Muscle of leg (tissue), 16 donors: ENCODE measurements at places on chromosomes 3 and 15.

GRCh38 chr3:79534727-79535126 is 233.1 kb downstream of the ROBO1 start:
- H3K27ac ChIP-seq: no peak overlapping the region
- DNase-seq: no peak
- no peak overlapping the region for H3K4me3 ChIP-seq
- H3K36me3 ChIP-seq: no peaks in the 10 kb centered on the region

- peaks cover 26% of the 10 kb centered on the region for H3K36me3 ChIP-seq
- no peak overlapping the region for H3K4me3 ChIP-seq
- H3K27ac ChIP-seq: no peak overlapping the region
These were observed 12.9 kb downstream of the PCYT1A start for GRCh38 chr3:196274585-196274984.

- no peaks in the 10 kb centered on the region for H3K4me1 ChIP-seq
- H3K27ac ChIP-seq: no peak overlapping the region
- H3K27me3 ChIP-seq: no peaks in the 10 kb centered on the region
These were observed 16.2 kb upstream of the CCR9 start for GRCh38 chr3:45870099-45870498.

DNA sequence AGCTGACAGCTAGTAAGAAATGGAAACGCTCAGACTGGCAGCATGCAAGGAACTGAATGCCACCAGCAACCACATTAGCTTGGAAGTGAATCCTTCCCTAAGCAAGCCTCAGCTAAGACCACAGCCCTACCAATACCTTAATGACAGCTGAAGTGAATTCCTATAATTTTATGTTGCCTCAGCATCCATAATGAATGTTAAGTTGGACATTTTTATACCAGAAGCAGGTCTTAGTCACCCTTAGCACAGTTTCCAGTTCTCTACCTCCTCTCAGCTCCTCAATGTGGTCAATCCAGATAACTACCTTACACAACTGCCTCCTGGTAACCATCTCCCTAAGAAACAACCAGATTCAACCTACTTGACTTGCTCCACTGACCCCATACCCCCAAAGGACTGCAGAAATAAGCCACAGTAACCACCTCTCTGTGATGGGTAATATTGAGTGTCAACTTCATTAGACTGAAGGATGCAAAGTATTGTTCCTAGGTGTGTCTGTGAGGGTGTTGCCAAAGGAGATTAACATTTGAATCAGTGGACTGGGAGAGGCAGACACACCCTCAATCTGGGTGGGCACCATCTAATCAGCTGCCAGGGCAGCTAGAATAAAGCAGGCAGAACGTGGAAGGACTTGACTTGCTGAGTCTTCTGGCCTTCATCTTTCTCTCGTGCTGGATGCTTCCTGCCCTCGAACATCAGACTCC is 33.5 kb downstream of the NEDD4 start:
- DNase-seq: no peak
- no peaks in the 10 kb centered on the region for H3K27me3 ChIP-seq
- H3K27ac ChIP-seq: no peak overlapping the region
- no peak overlapping the region for H3K4me3 ChIP-seq
- no peaks in the 10 kb centered on the region for H3K4me1 ChIP-seq

GRCh38 chr3:66638717-66639116 is 137.9 kb upstream of the LRIG1 start:
- no peaks in the 10 kb centered on the region for H3K36me3 ChIP-seq
- H3K4me3 ChIP-seq: no peak overlapping the region

DNA sequence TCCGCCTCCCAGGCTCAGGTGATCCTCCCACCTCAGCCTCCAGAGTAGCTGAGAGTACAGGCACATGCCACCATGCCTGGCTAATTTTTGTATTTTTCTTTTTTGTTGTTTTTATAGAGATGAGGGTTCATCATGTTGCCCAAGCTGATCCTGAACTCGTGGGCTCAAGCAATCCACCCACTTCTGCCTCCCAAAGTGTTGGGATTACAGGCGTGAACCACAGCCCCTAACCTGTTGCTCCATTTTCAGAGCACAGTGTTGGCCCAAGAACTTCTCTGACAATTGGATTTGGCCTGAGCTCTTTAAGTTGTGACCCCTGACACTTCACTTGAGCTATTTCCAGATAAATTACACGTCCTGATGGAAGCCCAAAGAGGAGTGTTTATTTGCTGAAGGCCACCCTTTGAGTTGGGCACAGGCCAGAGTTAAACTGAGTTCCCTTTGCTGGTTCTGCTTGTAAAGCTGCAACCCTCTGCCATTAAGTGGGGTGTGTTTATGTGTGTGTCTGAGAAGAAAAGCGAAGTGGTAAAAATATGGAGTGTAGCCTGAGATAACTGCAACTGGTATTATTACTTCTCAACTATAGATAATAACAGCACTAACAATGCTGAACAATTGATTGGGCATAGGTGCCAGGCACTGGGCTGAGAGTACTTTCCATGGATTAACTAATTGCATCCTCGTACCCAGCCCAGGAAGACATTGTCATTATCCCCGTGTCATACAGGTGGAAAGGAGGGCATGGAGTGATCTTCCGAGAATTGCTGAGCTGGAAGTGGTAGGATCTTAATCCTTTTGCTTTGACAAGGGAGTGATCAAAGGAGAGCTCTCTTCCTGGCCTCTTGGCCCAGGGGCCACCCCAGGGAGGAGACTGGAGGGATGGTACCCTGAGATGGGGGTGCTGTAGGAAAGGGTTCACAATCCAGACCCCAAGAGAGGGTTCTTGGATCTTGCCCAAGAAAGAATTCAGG is 91.5 kb upstream of the PROK2 start:
- no peaks in the 10 kb centered on the region for H3K4me1 ChIP-seq
- DNase-seq: no peak
- peaks cover 3% of the 10 kb centered on the region for H3K27me3 ChIP-seq
- H3K36me3 ChIP-seq: no peaks in the 10 kb centered on the region

DNA sequence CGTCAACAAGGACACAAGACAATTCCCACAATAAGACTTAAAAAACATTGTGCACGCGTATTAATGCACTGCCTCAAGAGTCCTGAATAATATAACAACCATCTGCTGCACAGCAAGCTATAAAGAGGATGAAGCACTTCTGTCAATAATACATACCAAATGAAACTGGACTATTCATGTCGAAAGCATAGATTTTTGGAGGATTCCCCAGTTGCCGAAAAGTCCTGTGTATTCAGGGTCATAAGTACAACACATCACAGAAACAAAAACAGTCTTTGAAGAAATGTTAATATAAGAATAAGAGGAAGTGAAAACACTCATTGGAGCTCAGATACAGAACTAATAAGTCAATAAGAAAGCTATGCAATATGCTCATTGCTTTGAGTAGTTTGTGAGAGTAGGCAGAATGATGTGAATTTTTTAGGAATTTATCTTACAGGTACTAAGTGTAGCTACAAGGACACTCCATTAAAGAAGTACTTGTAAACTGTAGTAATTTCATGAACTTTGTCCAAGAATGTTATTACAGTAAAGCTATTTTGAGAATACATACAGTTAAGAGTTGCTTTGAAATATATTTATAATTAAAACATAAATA is 31.6 kb downstream of the CBLB start:
- no peaks in the 10 kb centered on the region for H3K4me1 ChIP-seq
- H3K36me3 ChIP-seq: peaks cover 3% of the 10 kb centered on the region
- H3K27me3 ChIP-seq: no peaks in the 10 kb centered on the region
- H3K4me3 ChIP-seq: no peak overlapping the region
- H3K27ac ChIP-seq: no peak overlapping the region

DNA sequence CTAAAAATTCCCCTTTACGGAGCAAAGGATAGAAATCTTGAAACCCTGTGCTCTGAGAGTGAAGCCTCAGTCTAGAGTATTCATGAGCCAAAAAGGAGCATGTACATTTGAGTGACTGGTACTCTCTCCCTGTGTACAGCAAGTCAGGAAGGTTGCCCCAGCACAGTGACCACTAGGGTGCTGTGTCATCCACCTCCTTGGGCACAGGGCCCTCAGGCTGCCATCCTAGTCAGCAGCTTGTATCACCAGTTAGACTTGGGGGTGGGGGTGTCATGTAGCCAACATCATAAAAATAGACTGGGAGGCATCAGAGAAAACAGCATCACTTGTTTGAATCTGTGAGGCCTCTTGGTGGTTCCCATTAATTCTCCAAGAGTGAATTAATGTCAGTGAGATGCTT is 12.0 kb downstream of the NME9 start:
- H3K4me1 ChIP-seq: no peaks in the 10 kb centered on the region
- H3K36me3 ChIP-seq: no peaks in the 10 kb centered on the region
- no peak for DNase-seq
- H3K27me3 ChIP-seq: no peaks in the 10 kb centered on the region
- no peak overlapping the region for H3K4me3 ChIP-seq

- H3K4me3 ChIP-seq: no peak overlapping the region
- H3K4me1 ChIP-seq: peaks cover 75% of the 10 kb centered on the region
- no peak for DNase-seq
These were observed 5.0 kb downstream of the ISLR start for GRCh38 chr15:74178326-74179100.

- H3K27me3 ChIP-seq: no peaks in the 10 kb centered on the region
- no peaks in the 10 kb centered on the region for H3K4me1 ChIP-seq
- H3K27ac ChIP-seq: peak overlapping the region; percentile 38
- no peaks in the 10 kb centered on the region for H3K36me3 ChIP-seq
These were observed 53.5 kb downstream of the SUCNR1 start for GRCh38 chr3:151926956-151927355.

DNA sequence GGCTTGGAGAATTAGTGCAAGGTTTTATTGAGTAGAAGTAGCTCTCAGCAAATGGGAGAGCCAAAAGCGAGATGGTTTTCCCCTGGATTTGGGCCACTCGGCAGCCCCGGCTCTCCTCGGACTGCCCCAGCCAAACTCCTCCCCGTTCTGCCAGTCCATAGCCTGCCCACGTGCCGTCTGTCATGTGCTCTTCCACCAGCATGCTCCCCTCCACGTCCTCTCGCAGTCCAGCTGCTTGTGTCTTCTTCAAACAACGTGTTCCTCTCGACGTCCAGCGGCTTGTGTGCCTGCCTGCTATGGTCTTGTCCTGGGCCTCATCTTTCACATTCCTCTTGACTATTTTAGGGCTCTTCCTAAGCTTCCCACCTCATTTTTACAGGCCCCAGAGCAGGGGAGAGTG is 16.7 kb upstream of the SECISBP2L start:
- no peak overlapping the region for H3K4me3 ChIP-seq
- no peaks in the 10 kb centered on the region for H3K27me3 ChIP-seq
- no peak overlapping the region for H3K27ac ChIP-seq
- no peak for DNase-seq

DNA sequence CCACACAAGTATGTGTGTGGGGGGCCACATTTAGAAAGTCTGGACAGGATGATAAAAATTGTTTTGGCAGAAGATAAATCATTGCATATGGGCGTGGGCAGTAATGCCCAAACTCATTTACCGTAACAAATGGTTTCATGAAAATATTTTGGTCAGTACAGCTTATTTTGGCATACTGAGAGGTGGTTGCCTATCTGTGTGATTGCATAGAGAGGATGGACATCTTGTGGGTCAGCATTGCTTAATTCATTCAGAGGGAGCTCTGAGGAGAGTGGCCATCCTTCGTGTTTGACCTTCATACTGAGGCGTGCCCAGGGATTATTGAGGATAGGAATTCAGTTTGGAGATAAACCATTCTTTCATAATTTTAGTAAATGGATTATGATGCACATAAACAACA is 162.5 kb downstream of the GAP43 start:
- DNase-seq: no peak
- H3K4me3 ChIP-seq: no peak overlapping the region
- H3K27me3 ChIP-seq: no peaks in the 10 kb centered on the region
- H3K4me1 ChIP-seq: peaks cover 10% of the 10 kb centered on the region

- peaks cover 25% of the 10 kb centered on the region for H3K4me1 ChIP-seq
- peak; percentile 46 for DNase-seq
- no peak overlapping the region for H3K27ac ChIP-seq
- H3K36me3 ChIP-seq: no peaks in the 10 kb centered on the region
- no peak overlapping the region for H3K4me3 ChIP-seq
- H3K27me3 ChIP-seq: peaks cover 7% of the 10 kb centered on the region
These were observed 38.7 kb upstream of the MAGEF1 start for GRCh38 chr3:184750349-184751083.

DNA sequence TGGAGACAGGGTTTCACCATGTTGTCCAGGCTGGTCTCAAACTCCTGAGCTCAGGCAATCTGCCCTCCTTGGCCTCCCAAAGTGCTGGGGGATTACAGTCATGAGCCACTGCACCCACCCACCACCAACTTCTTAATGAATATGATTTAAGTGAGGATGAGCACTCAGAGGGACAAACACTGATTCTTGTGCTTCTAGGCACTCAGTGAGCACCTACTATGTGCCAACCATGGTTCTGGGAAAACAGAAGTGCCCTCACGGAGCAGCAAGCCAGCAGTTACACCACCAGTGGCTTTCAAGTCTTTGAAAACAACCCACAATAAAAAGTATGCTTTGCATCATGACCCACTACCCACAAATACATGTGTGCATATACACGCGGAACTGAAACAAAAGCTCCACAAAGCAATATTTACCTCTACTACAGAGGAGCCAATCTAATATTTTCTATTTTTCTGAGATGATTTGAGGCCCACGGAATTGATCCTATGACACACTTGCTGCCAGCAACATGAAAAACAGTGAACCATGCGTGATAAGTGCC is 91.9 kb downstream of the MEGF11 start:
- H3K4me1 ChIP-seq: no peaks in the 10 kb centered on the region
- H3K4me3 ChIP-seq: no peak overlapping the region
- H3K27ac ChIP-seq: no peak overlapping the region
- peaks cover 3% of the 10 kb centered on the region for H3K27me3 ChIP-seq

DNA sequence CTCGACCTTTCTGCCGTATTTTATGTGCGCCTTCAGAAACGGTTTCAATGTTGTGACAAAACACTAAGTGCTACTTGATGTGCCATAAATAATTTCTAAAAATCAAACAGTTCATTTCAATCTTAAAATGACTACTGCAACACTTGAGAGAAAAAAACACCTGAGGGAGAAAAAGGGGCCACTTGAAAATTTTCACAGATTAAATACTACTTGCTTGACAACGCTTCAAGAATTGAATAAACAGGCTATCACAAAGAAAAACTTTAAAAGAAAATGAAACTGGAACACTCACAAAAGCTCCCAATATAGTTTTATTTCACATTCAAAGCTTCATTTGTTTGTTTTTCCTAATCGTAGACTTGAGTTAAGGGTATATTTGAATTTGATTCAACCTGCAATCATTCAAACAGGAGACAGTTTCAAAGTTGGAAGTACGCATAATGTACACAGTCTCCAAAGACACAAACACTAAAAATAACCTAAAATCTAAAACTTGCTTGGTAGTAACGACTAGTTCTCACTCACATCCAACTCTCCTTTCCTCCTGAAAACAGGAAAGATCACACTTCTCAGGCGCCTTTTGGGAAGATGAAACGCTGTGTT is 380.7 kb downstream of the ERC2 start:
- DNase-seq: peak; percentile 60
- H3K36me3 ChIP-seq: no peaks in the 10 kb centered on the region
- no peaks in the 10 kb centered on the region for H3K27me3 ChIP-seq

DNA sequence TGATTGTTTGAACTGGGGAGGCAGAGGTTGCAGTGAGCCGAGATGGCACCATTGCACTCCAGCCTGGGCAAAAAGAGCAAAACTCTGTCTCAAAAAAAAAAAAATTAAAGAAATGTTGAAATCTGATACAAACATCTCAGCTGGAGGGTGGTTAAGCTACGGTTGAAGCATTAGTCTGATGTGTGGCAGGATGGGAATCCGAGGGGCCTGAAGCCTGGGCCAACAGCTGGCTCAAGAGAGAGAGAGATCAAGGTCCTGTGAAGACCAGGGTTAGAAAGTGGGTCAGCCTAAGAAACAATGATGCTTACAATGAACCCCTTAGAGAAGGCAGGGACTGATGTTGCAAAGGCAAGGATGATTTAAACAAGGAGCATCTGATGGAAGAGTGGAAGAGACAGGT is 69.8 kb downstream of the CD200R1L start:
- DNase-seq: no peak
- H3K27ac ChIP-seq: no peak overlapping the region
- peaks cover 13% of the 10 kb centered on the region for H3K4me1 ChIP-seq
- H3K36me3 ChIP-seq: no peaks in the 10 kb centered on the region
- peaks cover 2% of the 10 kb centered on the region for H3K27me3 ChIP-seq
